ENCODE measurements at places on chromosomes 4 and X.

DNA sequence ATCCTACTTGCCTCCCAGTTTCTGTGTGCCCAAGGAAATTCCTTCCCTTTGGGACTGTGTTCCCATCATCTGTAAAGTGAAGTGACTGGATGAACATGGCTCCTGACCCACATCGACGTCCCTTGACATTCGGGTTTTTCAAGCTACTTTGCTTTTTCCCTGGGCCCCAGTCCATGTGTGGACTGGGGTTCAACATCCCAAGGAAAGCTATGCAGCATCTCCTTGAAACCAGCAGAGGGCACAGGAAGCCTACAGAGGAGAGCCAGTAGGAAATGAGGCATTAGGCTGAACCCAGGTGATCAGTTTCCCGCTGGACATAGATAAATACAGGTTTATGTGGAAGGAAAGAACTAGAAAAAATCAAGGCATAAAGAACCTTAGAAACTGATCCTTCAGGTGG is 145.1 kb upstream of the ARHGEF9 start:
- no peak for DNase-seq

- DNase-seq = no peak
Observed at GRCh38 chrX:70166601-70167590, 10.4 kb upstream of the DGAT2L6 start.

GRCh38 chrX:10158279-10159144 is 1.7 kb downstream of the CLCN4 start:
- DNase-seq = no peak

DNA sequence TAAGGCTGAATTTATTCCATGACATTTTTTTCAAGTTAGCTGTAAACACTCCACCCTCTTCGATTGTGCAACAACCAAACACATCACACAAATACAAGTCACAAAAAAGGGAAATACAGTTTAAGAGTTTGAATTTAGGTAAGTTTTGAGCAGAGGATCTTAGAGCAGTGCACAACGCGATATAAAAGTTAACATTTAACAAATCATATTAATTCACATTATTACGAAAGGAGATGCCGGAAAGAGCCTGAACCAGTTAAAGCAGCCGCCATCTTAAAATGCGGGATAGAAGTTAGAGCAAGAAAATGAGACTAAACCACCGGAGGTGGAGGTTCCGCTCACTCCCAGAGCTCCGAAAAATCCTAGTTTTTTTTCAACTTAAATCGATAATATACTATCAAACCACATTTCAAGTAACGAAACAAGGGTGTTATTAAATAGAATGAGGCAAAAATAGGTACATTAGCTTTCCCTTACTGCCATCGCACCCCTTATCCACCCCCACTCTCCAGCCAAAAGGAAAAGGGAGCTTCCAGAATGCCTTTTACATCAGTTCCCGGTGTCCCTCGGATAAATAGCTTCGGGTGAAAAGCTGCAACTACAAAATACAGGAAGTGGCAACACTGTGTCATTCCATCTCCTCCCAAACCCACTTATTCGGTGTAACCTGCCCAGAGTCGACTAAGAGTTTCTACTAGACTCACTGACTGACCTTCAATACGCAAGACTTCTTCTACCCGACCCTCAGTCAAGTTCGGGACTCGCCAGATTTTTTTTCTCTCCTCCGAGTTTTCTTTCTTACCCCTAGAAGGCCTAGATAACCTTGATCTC is 1.9 kb downstream of the UBE2D3 start:
- DNase-seq = peak; percentile 69

DNA sequence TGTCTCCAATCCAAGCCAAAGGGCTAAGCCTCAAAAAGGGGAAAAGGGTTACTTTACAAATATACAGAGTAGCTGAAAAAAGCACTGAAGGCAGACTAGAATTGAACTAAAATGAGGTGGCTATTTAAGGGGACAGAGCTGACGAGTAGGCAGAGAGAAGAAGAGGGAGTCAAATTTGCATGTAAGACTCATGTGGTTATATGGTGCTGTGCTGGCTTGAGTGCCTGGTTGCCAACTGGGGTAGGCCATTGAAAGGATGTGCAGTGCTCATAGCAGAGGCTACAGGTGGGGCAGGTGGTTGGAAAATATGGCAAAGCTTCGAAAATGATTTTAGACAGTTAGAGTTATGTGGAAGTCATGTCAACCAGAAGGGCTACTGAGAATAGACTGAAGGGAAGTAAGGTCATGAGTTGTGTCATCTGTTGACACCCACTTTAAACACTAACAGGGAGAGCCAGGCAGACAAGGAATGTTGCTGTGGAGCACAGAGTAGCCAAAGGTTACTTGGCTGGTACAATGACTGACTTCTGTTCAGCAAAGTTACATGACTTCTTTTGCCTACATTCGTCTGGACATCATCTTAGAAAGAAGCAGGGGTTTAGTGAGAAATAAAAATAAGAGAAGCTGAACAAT is 1210.4 kb downstream of the ADGRL3 start:
- DNase-seq = no peak

DNA sequence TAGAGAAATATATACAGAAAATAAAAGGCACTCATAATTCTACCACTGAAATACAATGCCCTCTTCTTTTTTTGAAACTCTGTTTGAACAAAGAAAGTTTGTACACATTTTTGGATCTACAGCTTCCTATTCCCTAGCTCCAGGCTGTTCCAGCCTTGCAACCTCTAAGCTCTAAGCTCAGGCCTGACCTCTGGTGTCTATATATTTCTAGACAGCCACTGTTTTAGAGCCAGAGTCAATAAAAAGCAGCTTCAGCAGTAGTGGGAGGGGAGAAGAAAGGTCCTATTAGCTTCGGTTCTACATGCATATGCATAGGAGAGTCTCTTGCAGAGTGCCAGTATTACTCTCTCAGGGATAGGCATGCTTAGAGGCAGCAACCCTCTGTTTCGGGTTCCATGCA is 39.7 kb downstream of the CLDN2 start:
- DNase-seq = no peak

DNA sequence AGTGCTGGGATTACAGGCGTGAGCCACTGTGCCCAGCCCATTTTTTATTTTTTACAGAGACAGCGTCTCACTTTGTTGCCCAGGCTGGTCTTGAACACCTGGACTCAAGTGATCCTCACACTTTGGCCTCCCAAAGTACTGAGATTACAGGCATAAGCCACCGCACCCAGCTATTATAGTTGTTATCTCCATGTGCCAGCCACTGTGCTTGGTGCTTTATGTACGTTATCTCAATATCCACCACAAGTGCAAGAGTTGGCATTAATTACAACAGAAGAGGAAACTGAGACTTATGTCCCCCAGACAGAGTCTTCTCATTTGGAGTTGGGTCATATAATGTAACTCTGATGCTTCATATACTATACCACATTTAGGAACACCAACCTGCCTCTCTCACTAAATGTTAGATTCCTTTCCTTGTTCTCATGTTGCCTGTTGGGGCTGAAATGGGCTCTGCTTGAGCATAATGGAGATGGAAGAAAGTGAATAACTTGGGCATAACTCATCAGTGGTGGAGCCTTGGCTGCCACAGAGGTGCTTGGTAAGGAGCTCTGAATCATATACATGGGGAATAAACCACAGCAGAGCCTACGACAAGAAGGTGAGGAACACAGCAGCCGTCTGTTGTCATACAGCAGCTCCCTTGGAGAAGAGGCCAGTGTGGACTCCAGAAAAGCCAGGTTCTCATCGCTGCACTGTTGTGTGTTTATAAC is 84.3 kb downstream of the SPRY1 start:
- DNase-seq = no peak

GRCh38 chr4:69051576-69051943 is 44.7 kb upstream of the UGT2B7 start:
- DNase-seq = no peak

DNA sequence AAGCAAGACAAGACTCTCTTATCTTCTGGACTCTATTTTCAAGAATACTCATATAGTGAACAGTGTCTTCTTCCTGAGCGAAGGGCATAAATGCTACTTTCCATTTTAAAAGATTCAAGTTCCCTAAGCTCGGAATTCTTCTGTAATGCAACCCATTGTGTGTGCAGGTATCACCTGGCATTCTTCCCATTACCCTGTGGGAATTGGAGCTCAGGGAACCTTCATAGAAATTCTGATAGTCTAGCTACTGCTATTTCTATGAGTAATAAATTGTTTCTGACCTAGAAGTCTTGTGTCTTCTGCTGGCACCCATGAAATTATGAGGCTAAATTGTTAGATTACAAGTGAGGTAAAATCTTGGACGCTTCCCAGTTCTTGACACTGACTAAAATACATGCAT is 324.1 kb upstream of the DIPK2B start:
- DNase-seq = no peak

DNA sequence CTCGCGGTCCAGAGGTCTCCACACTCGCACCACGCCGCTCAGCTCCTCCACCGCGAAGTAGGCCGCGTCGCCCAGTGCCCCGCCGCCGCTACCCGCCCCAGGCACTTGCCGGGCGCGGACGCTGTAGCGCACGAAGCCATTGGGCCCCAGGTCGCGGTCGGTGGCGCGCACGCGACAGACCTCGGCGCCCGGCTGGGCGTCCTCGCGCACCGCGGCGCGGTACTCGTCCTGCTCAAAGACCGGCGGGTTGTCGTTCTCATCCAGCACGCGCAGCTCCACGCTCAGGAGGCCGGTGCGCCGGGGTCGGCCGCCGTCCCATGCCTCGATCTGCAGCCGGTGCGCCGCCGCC is 1.4 kb downstream of the DCHS2 start:
- DNase-seq = no peak

DNA sequence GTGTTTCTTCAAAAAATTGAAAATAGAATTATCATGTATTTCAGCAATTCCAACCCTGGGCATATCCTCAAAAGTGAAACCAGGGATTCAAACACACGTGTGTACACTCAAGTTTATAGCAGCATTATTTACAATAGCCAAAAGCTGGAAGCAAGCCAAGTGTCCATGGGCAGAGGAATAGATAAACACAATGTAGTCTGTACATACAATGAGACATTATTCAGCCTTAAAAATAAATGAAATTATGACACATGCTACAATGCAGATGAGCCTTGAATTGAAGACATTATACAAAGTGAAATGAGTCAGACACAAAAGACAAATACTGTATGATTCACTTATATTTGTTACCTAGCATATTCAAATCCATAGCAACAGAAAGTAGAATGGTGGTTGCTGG is 853.4 kb downstream of the STIM2 start:
- no peak for DNase-seq

DNA sequence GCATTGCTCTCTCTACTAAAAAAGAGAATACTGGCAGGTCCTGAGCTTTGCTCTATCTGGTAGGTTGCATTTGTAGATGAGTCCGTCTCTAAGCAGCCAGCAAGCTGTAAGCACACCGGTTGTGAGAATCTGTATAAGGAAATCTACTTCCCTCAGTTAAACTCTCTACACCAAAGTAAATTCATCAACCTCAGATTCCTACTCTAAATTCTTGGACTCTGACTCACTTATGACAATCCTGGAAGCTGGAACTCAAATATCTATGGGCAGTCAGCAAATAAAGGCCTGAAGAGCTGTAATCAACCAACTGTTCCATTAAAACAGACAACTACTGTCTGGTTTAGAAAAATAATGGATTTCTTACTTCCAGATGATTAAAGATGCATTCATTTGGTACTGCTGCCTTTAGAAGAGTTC is 37.9 kb downstream of the FAT1 start:
- DNase-seq = no peak

- no peak for DNase-seq
Observed at GRCh38 chr4:182711211-182711610, 206.0 kb downstream of the DCTD start.

GRCh38 chrX:39513836-39514235 is 583.9 kb downstream of the BCOR start:
- DNase-seq = no peak

DNA sequence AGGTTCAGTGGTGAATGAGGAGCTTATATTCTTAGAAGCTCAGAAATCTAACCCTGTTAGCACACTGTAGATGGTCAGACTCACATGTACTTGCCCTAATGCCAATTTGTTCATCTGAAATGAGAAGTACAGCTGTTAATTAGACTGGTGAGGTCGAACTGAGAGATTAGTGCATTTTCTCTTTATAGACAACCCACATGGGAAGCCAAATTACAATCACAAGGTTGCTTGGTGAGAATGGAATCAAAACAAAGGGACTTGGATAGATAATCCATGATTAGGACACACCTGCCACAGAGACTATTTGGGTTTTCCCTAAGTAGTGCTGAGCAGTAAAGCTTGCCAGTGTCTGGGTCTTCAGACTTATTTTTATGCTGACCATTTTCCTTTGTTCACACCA is 88.3 kb downstream of the POLA1 start:
- DNase-seq = no peak

DNA sequence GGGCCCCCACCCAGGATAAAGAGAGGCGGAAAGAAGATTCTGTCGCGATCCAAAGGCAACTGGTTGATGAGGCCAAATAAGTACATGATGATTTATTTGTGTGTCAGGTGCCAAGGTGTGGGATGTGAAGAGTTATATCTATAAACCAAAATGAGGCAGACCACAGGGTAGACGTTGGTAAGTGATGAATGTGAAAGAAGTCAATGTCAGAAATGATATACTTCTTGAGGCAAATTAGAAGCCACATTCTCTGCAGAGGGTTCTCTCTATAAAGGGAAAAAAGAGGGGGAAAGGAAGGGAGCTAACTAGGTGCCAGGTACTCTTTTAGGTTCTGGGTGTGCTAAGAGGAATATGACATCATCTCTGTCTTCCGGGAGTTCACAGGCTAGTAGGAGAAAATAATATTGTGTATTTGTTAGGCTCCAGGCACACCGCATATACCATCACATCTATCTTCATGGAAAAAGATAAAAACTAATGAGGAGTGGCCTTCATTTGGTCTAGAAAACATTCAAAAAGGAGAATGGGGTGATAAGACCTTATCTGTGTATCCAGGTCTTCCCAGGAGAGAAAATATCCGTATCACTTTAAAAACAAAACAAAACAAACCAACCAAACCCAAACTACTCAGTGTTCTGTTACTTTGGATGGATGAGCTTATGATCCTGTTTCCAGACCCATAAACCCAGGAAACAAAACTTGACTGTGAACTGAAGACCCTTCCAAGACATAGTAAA is 4.8 kb upstream of the SH2D1A start:
- no peak for DNase-seq
